H4 (cell line): ENCODE measurements at places on chromosomes 3 and 15. TPM values are rescaled to one million over a fixed set of nuclear protein-coding genes. Genes with fewer than 3 reads are reported as not detected.

- no peak for DNase-seq
These were observed 55.7 kb downstream of the IQSEC1 start for GRCh38 chr3:13017361-13018042.

DNA sequence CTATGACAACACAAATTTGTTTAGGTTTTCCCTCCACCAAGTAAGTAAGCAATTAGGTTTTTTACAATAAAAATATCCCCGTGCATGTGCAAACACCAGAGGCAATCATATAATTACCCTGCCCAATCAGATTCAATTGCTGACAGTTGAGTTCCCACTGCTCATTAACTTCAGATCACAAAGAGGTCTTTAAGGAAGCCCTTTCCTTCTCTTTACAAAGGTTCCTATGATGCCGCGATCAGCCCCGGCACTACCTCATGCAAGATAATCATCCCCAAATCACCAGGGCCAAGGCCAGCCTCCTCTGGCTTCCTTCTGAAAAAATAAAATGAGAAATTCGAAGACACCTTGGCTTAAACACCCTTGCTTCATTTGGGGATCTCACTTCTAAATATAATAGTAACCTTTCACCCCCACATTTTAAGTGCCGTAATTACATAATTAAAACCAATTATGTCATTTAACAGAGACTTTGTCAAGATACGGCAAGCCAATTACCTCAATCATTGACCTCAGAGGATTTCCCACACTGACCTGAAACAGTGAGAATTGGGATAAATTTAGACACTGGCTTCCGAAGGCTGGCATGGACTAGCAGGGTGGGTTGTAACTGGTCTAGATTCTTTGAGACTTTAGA, 121.3 kb upstream of the WNT5A start:
- DNase-seq: no peak

DNA sequence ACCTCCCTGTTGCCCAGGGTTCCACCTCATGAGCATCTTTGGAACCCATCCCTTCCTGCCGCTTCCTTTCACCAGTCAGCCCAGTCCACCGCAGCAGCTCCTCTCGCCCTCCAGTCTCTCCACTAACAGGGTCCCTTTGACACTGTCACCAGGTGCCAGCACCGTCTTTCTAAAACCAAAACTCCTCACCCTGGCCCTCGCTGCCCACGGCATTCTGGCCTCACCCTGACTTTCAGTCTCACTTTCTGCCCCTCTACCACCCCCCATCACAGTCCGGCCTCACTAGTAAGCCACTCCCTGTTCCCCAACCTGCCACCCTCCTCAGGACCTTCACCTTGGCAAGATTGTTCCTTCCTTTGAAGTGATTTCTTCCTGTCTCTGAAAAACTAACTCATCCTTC, 4.2 kb downstream of the PPCDC start:
- no peak for DNase-seq

- no peak for DNase-seq
These were observed 149.9 kb upstream of the PDZRN3 start for GRCh38 chr3:73774645-73775044.

DNA sequence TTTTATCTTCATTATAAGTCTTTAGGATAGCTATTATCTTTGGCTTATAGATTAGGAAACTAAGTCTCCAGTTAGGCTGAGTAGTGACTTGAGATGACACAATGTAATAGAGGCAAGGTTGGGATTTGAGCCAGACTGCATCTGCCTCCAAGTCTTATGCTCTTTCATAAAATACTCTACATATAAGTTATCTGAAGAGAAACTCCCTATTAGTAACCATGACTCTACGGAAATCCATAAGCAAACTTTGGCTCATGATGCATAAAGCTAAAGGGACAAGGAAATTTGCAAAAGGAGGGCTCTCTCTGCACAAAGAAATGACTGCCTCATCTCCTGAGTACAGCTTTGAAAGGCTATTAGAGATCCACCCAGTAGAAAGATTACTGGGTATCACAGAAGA, 77.6 kb upstream of the FRMD4B start:
- DNase-seq: no peak

The STRIT1 gene
- not detected in 2 replicates for total RNA-seq

The AHSG gene
- total RNA-seq: not detected in 2 replicates
